Posterior vena cava (tissue), 2 donors: ENCODE measurements at places on chromosomes 4 and X. TPM values are rescaled to one million over a fixed set of nuclear protein-coding genes. Genes with fewer than 3 reads are reported as not detected.
A peak's percentile ranks its signal among the peaks of the same experiment; 100 is the strongest.

The DGKK gene
- not detected for total RNA-seq

The RBPJ gene
- 78.4 TPM for total RNA-seq

The SLC9A7 gene
- 1.8 TPM for total RNA-seq

The HTN1 gene
- total RNA-seq = not detected

The UCHL1 gene
- total RNA-seq = 22.1 TPM

The MAGED4 gene
- 2.9 TPM for total RNA-seq

- no peak for DNase-seq
These were observed 2.1 kb downstream of the HMGB2 start for GRCh38 chr4:173332021-173332487.

DNA sequence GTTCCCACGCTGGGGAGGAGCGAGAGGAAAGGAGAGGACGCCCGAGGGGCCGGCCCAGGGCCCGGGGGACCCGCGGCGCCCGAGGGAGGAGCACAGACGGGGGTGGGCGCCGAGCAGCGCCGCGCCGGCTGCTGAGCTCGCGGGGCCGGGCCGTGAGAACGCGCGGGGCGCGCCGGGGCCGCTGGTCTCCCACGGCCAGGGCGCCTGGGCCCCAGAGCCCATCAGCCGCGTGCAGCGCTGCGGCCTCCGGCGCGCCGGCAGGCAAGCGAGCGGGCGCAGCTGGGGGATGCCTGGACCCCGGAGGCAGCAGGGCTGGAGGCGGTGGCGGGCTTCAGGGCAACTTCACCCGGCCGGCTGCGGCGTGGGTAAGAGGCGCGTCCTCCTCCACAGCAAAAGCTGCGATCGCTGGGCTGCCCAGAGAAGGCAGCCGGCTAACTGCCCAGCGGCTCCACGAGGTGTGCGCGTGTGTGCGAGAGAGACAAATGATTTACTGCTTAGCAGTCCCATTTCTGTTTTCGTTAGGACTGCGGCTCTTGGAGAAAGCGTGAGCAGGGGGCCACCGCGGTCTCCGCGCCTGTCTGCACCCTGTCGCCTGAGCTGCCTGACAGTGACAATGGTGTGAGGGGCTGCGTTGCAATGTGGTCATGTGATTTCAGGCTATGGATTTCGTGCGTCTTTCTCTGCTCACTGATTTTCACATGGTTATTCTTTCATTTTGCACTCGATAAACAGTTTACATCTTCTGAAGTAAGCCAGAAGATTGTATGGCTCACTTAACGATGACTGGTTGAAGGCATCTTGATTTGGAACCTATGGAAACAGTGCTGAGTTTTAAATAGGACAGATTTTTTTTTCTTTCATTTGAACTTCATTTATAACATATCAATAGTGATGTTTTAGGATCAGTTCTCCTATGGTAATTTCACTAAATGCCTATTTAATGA is 1.2 kb downstream of the GUCY1A1 start:
- DNase-seq = peak; percentile 85

DNA sequence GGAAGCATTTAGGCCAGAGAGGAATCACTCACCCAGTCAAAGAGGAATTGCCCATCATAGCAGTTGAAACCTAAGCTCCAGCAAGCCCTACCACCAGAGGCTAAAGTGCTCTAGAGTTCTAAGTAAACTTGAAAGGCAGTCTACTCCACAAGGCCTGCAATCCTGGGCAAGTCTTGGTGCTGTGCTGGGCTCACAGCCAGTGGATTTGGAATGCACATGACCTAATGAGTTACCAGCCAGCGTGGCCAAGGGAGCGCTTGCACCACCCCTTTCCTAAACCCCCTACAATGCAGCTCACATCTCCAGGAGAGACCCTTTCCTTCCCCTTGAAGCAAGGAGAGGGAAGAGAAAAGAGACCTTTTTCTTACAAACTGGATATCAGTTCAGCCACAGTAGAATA is 445.7 kb downstream of the GASK1B start:
- no peak for DNase-seq

DNA sequence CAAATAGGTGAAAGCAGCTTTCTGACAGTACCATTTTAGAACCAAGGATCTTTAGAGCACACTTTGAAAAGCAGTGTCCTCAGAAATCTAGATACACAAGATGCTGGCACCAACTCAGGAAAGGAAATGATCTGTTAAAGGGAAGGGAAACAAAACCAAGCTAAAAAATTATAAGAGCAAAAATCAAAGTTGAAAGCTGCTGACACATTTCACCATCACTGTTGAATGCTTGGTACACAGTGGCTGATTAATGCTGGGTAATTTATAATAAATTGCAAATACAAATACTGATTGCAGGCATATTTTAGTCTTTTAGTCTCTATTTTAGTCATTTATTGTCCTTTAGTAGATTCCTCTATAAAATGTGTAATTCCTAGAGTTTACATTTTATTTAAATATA is 1540.1 kb upstream of the PCDH10 start:
- no peak for DNase-seq

- DNase-seq = no peak
These were observed 18.6 kb downstream of the CLCN4 start for GRCh38 chrX:10175319-10175871.

- DNase-seq = no peak
These were observed 16.6 kb downstream of the GPKOW start for GRCh38 chrX:49106930-49107329.

DNA sequence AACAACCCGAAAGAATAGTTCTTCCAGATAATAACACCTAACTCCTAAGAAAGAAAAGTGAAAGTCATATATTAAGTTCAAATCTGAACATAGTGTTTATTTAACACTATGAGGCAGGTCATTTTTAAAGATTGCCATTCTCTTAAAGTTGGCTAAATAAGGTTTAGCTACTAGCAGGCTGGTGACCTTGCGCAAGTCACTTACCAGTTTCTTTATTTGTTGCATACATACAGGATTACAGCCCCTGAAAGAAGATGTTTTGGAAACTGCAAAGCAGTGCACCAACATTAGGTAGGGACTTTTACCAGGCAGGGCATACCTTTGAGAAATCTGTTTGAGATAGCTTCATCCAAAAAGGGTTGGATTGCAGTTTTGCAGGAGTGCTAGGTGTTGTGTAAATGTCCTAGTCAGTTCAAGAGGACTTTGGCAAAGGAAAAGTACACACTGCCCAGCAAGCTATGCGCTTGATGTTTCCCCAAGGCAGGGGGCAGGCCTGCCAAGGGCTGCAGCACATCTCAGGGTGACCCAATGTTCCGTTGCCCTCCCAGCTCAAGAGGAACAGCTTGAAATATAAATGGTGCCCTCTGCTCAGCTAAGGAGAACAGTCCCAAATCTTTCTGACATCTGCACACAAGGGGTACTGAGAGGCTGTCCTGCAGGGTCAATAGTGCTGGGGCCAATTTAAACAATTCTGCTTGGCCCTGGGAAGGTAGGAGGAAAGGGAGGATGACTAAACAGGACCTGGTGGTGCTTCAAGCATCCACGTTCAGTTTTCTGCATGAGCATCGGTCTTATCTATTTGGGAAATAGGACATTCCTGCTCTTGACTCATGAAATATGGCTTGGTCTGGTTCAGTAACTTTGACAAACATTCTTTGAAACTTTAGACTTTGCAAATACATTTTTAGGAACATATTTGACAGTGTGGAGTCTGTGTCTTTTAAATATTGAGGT is 130.8 kb downstream of the COL4A6 start:
- no peak for DNase-seq

GRCh38 chr4:118389721-118390120 is 36.9 kb upstream of the PRSS12 start:
- DNase-seq = no peak

- DNase-seq = no peak
These were observed 123.5 kb upstream of the WDR1 start for GRCh38 chr4:10239982-10240654.

DNA sequence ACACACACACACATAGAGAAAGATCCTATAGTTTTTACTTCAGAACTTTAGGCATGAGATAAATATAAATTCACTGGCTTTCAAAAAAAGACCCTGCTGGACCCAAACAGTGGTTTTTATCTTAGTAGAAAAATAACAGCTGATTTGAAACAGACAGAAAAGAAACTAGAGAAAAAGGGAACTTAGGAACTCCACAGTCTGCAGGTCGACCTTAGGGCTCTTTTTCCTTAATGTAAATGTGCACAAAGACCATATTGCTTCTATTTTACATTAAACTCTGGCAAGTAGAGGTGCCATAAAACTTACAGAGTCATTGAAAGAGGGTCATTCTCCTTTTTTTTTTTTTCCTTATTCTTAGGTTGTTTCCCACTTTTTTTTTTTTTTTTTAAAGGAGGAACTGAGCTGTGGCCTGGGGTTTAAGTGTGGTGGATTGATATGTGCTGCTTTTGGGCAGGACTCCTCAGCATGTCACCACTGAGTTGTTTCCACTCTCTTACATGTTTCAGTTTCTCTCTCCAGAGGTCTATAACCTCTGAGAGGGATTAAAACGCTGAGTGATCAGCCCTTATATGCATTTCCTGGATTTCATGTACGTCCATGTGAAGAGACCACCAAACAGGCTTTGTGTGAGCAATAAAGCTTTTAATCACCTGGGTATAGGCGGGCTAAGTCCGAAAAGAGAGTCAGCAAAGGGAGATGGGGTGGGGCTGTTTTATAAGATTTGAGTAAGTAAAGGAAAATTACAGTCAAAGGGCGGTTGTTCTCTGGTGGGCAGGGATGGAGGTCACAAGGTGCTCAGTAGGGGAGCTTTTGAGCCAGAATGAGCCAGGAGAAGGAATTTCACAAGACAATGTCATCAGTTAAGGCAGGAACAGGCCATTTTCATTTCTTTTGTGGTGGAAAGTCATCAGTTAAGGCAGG is 70.8 kb upstream of the PACRGL start:
- no peak for DNase-seq

DNA sequence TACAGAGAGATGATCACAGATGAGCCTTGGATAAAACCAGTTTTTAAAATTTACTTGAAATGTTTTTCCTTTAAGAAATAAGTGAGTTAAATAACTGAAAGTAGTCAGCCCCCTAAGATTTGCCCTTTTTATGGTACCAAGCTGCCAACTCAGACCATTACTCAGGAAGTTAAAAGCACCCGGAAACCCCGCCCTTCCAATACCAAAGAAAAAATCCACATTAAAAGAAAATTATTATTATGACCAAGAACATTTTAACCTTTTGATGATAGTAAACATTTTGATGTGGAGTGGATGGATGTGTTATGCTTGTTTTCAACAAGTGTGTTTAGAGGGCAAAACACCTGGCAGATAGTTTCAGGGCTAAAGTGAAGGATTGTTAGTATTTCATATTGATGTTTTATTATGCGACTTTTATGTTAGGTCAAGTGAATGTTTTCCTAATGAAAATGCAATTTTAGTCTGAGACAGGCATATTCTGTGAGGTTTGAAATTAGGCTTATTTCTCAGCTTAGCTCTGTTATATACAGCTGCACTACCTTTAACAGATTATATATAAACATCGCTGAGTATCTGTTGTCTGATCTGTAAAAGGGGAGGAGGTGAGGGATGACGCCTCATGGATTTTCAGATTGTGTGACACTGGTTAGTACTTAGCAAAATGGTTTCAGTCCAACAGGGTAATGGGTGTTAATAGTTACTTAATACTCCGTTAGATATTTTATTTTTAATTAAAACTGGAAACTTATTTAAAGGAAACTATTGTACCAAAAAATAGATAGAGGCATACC is 89.0 kb downstream of the KDM6A start:
- DNase-seq = no peak

GRCh38 chrX:69232945-69233344 is 67.7 kb upstream of the PJA1 start:
- no peak for DNase-seq

DNA sequence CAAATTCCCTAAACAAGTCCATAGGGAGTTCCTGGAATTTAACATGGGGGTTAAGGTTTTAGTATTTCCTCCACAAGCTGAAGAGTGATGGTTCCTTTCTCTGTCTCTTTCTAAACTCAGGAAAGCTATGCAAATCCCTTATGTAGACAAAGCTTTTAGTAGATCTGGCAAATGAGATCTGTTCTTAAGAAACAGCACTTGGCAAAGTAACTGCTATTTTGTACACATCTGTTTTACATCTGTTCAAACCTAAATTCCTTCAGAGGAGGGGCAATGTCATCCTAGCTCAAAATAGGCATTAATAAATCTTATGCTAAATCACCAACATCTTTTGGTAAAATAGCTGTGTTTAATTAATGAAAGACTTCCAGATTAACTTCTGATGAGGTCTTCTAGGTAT is 137.8 kb upstream of the TBC1D9 start:
- no peak for DNase-seq

DNA sequence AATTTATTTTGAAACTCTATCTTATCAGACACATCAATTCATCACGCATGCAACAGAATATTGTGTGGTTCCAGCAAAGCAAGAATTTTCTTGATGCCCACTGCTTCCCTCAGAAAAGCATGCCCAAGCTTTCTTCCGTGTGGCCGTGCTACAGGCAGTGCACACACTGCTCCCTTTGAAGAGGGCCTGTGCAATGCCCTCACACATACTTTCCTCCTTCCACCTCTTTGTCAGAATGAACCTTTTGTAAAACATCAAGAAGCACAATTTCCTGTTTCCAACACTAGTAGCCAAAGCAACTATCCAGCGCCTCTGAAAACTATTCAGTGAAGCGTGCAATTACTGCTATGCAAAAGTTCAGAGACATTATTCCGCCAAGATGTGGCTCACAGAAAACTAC is 201.7 kb downstream of the NLGN4X start:
- no peak for DNase-seq

DNA sequence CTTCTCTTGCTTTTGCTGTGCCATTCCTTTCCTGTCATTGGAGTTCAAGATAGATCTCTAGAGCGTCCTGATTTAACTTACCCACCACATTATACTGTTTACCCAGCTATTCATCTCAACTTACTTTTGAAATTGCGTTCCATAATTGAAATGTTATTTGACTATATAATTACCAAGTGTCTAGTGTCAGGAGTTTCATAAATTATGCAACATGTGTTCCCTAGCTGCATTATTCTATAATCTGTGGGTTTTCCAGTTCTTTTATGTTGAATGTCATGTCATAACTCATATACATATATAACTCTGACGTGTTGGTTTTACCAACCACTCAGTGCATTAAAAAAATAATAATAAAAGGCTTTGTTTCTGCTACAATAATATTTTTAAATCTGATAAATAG is 285.9 kb upstream of the ARSJ start:
- DNase-seq = no peak

DNA sequence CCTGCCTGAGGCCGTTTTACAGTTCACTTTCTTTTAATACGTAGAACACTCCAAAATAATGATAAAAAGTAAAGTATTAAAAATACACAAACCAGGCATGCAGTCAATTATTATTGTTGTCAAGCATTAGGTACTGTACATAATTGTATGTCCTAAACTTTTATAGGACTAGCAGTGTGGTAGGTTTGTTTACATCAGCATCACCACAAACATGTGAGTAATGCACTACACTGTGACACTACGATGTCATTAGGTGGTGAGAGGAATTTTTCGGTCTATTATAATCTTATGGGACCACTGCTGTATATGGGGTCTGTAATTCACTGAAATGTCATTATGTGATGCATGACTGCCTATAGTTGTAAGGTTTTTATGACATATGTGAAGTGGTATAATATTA is 149.5 kb upstream of the SH3RF1 start:
- no peak for DNase-seq

- no peak for DNase-seq
These were observed 3.5 kb downstream of the GNRHR start for GRCh38 chr4:67750691-67751090.

GRCh38 chr4:59570860-59571476 is 1629.2 kb upstream of the ADGRL3 start:
- DNase-seq = no peak

- DNase-seq = no peak
These were observed 89.3 kb downstream of the MGST2 start for GRCh38 chr4:139754938-139755337.

- DNase-seq = no peak
These were observed 7.6 kb upstream of the UNC5C start for GRCh38 chr4:95556207-95556859.

GRCh38 chr4:1187182-1187581 is 14.8 kb upstream of the SPON2 start:
- DNase-seq = no peak
